ENCODE measurements at places on chromosomes 7 and 10. TPM values are rescaled to one million over a fixed set of nuclear protein-coding genes. Genes with fewer than 3 reads are reported as not detected.

- no peak for DNase-seq
Observed at GRCh38 chr7:91357901-91358300, 93.7 kb downstream of the FZD1 start.

DNA sequence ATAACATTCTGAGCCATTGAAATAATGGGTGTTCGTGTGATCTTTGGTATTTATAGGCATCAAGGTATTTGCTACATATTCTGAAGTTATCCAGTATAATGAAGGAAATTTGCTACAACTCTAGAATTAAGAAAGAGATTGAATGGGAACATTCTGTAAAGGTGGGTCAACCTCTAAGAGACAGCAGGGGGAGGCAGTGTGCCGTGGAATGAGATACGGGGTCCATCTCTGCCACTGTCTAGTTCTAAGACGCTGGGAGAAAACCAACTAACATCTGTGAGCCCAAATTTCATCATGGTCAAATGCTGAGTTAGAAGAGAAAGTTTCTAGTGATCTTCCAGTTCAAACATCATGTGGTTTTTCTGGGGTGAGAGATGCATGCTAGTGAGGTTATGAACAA, 368.9 kb downstream of the SORCS1 start:
- DNase-seq, result no peak

DNA sequence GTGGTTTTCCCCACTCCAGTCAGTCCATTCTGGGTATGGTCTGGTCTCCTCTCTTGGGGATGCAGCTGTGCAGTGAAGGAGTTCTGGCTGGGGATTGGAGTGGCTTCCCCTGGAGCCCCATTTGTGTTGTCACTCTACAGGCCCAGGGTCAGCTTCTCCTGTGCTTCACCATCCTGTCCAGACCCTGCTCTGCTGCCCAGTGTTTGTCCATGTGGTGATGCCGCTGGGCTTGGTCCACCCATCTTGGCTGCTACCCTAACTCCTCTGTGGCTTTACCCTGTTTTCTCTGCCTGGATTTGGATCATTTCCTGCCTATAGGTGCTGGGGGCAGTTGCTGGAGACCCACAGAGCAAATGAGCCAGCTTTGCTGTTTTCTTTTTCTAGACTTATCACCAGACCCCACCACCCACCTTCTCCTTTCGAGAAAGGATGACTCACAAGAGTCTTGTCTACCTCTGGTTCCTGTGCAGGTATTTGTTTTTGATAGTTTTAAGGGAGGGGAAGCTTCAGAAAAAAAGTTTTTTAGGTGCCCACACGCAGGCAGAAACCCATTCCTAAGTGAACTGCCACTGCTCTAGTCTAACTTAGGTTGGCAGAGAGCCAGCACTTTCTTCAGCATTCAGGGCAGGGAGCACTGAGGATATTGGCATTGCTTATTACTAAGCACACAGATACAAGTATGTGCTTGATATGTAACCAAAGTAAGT, 8.5 kb downstream of the ZDHHC16 start:
- no peak for DNase-seq

Gene TMEM236
- polyA plus RNA-seq, result not detected

Gene ASIC3
- polyA plus RNA-seq, result not detected

GRCh38 chr7:130982651-130983050, 248.6 kb upstream of the KLF14 start:
- DNase-seq, result no peak

Gene GBX1
- polyA plus RNA-seq, result not detected

DNA sequence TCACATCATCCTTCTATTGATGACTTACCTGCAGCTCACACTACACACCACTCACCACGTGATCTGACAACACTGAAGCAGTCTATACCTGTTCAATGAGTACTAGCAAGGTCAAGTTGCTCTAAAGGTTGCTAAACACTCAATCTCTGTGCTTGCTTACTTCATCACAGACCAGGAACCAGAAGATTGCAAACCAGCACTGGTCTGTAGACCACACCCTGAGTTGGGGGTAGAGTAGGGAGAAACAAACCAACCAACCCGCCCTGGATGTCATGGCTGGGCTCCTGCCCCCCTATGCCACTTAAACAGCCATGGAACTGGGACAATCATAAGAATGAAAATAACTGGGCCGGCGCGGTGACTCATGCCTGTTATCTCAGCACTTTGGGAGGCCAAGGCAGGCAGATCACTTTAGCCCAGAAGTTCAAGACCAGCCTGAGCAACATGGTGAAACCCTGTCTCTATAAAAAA, 19.6 kb downstream of the DLG5 start:
- no peak for DNase-seq

- DNase-seq, result no peak
Observed at GRCh38 chr7:44391746-44392617, 66.6 kb upstream of the CAMK2B start.

DNA sequence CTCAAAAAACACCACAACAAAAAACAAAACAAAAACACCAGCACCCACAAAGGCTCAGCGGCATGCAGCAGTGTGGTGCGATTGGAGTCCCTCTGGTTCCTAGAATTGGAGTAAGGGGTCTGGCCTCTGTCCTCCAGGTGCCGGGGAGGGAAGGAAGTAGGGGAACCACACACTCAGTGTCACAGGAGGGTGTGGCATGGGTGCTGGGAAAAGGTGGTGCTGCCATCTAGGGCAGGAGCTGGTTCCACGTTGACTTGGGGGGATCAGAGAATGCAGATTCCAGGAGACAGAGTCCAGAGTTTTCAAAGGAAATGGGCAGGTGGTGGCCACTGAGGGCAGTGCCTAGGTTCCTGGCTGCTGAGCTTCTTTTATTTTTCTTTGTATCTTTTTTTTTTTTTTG, 19.8 kb upstream of the WIPI2 start:
- no peak for DNase-seq

- no peak for DNase-seq
Observed at GRCh38 chr7:31410265-31410664, 69.7 kb upstream of the NEUROD6 start.

Gene GIMAP8
- polyA plus RNA-seq, result 21.7 TPM

Gene SEMA3E
- polyA plus RNA-seq, result not detected

DNA sequence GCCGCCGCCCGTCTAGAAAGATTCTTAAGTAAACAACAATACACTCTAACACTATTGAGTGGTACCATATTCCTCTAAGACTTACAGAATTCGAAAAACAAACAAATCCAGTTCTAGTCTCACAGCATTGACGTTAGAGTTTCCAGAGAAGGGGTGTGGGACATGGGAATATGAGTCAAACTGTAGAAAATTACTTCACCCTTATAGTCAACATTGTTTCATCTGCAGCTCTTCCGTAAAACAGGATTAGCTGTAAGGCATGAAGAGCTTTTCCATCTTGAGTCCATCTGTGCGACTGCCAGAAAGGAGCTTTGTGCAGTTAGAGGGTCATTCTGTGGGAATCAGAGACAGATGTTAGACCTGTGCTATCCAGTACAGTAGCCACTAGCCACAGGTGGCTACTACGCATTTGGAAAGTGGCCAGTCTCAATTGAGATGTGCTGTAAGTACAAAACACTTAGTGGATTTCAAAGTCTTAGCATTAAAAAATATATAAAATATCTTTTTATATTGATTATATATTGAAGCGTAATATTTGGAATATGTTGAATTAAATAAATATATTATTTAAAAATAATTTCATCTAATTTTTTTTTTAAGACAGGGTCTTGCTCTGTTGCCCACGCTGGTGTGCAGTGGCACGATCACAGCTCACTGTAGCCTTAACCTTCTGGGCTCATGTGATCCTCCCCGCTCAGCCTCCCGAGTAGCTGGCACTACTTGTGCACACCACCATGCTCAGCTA, 79.8 kb upstream of the MPP7 start:
- no peak for DNase-seq

DNA sequence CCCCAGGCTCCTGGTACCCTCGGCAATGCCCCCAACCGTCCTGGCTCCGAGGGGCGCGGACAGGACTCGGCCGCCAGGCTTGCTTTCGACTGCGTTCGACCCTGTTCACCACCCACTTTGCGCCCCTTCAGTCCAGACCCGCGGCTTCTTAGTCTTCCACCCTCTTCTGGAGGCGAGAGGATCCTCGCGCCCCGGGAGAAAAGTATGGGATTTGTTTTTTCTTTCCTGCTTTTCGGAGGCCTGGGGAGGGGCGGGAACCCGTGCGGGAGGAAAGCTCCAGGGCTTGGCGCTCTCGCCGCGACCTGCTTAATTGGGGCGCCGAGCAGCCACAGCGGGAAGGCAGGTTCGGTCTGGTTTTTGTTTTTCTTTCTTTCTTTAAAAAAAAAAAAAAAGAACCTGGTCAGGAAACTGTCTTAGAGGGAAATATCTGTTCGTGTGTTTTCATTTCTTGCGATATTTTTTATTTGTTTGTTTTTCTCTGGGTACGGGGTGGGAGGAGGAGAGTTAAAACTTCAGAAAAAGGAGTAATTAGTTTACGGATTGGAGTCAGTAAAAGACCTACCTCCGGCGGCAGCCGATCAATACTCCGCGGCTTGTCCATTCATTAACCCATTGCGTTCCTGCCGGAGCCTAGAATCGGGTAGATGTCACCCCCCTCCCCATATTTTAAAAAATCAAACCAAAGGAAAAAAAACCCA, 1.6 kb downstream of the EMX2 start:
- no peak for DNase-seq

DNA sequence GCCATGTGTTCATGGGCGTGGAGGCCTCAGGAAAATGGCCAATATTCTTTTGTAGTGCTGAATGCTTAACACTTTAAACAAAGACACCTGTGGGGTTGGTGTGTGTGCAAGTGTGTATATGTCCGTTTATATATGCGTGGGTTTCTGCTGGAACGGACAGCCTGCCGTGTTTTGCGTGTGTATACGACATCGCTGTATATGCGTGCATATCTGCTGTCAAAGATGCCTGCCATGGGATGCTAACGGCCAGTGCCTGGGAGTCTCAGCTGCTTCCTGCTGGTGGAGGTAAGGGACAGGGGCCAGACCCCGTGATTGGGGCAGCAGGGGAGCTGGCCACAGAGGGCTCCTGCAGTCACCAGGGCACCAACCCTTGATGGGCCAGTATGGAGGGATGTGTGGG, 216.3 kb upstream of the SHH start:
- no peak for DNase-seq

DNA sequence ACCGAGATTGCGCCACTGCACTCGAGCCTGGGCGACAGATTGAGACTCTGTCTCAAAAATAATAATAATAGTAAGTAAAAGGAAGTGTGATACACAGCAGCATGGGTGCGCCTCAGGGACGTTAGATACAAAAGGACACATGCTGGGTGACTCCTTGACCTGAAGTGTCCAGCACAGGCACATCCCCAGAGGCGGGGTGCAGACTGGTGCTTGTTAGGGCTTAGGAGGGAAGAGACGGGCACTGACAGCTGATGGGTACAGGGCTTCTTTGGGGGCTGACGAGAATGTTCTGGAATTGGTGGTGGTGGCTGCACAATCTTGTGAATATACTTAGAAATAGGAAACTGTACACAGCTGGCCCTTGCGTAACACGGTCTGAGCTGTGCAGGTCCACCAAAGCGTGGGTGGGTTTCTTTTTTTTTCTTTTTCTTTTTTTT, 61.8 kb upstream of the DNAJB6 start:
- no peak for DNase-seq

GRCh38 chr10:14296065-14296709, 34.5 kb downstream of the FRMD4A start:
- no peak for DNase-seq

GRCh38 chr10:132118366-132118765, 52.6 kb downstream of the JAKMIP3 start:
- DNase-seq, result no peak

DNA sequence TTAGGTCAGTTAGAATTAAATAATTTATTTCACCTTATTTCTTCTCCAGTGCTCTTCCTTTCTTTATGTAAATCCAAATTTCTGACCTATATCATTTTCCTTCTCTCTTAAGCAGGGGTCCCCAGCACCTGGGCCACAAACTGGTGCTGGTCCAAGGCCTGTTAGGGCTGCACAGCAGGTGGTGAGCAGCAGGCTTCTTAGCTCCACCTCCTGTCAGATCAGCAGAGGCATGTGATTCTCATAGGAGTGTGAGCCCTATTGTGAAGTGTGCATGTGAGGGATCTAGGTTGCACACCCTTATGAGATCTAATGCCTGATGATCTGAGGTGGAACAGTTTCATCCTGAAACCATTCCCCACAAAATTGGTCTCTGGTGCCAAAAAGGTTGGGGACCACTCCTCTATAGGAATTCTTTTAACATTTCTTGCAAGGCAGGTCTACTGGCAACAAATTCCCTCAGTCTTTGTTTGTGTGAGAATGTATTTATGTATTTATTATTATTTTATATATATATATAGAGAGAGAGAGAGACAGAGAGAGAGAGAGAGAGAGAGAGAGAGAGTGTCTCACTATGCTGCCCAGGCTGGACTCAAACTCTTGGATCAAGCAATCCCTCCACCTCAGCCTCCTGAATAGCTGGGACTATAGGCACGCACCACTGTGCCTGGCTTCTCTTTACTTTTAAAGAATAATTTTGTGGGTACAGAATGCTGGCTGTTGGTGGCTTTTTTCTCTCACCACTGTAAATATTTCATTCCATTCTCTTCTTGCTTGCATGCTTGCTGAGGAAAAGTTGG, 4.3 kb upstream of the ABCC2 start:
- DNase-seq, result peak; percentile 8

DNA sequence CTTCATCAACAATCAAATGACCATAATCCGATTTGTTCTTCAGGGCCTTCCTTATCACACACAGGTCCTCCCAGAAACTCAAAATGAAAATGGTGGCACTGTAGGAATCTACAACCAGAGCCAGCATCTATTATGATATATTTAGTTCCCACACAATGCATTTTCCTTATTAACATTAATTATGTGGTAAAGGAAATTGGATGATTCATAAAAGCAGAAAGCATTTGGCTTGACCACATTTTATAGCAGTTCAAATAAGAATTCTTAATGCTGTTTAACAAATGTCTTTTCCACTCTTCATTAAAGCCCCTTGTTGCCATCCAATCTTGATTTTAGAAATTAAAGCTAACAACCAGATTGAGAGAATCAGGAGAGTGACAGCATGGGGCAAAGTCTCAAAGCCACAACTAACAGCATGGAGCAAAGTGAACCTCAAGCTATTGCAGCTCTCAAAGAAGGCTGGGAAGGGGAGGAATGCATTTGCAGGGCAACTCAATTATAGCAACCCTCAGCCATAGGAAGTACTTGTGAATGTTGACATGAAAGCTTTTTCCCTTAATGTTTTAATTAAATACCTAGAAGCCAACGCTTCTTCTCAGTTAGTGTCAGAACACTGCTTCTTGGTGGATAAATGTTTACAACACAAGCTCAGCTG, 549.1 kb downstream of the NXPH1 start:
- no peak for DNase-seq

Gene ASB10
- not detected for polyA plus RNA-seq

Gene NKX2-3
- not detected for polyA plus RNA-seq

- DNase-seq, result no peak
Observed at GRCh38 chr7:151449990-151450389, 10.0 kb upstream of the CRYGN start.

DNA sequence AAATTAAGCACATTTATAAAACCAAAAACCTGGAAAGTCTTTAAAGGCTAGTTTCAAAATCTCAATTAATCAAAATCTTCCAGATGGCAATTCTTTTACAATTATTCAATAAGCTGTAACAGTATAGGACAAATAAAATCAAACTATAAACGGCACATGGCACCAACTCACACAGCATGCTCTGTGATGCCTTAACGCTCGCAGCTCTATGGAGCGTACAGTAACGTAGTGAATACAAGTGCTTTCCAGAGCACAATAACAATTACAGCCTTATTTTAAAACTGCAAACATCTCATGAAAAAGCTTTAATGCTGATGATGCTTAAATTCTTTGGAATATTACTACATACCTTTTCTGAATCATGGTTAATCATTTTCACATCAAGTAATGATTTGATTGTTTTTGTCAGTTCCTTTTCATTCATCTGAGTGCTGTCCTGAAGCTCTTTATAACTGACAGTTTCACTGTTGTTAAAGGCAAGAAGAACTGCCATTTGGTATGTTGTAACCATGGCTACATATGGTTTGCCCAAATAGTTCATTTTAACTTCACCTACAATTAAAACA, 74.2 kb downstream of the CUL2 start:
- DNase-seq, result no peak

Gene AKR1C8
- 0.67 TPM for polyA plus RNA-seq

Gene NUTM2D
- 0.09 TPM for polyA plus RNA-seq
